ENCODE measurements at places on chromosomes 7 and 10.

- no peak for DNase-seq
Measured at GRCh38 chr7:11835260-11835659, 3.3 kb upstream of the THSD7A start.

- no peak for DNase-seq
Measured at GRCh38 chr7:98400542-98401340, at the start of gene BAIAP2L1. Gene BAIAP2L1, minus strand, starts transcription at chr7:98401090. Its CDS starts 238 bp downstream, at chr7:98400852.

DNA sequence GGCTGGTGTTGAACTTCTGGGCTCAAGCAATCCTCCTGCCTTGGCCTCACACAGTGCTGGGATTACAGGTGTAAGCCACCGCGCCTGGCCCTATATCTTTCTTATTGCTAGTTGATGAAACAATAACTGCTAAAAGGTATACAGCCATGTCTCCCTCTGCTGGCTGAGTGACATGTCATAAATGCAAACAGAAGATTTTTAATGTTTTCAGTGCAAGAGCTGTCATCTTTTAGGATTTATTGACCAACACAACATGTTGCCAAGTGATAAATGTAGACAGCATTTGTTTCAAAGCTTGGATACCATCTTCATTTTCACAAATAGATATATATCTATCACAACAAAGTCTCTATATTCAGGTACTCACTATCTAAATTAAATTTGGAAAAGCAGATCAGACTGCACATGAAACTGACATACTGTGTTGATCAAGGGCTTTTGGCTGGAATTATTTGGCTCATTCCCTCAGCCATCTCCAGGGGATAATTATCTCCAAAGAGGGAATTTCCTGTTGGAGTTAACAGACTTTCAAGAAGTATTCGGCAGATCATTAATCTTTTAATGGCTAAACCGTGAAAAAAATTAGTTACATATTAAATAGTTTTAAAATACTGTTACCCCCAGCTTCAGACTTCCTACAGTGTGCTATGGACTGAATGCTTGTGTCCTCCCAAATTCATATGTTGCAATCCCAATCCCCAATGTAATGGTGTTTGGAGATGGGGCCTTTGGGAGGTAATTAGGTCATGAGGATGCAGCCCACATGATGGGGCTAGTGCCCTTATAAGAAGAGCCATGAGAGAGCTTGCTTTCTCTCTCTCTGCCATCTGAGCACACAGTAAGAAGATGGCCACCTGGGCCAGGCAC, 41.3 kb upstream of the SRPK2 start:
- peak; percentile 38 for DNase-seq

DNA sequence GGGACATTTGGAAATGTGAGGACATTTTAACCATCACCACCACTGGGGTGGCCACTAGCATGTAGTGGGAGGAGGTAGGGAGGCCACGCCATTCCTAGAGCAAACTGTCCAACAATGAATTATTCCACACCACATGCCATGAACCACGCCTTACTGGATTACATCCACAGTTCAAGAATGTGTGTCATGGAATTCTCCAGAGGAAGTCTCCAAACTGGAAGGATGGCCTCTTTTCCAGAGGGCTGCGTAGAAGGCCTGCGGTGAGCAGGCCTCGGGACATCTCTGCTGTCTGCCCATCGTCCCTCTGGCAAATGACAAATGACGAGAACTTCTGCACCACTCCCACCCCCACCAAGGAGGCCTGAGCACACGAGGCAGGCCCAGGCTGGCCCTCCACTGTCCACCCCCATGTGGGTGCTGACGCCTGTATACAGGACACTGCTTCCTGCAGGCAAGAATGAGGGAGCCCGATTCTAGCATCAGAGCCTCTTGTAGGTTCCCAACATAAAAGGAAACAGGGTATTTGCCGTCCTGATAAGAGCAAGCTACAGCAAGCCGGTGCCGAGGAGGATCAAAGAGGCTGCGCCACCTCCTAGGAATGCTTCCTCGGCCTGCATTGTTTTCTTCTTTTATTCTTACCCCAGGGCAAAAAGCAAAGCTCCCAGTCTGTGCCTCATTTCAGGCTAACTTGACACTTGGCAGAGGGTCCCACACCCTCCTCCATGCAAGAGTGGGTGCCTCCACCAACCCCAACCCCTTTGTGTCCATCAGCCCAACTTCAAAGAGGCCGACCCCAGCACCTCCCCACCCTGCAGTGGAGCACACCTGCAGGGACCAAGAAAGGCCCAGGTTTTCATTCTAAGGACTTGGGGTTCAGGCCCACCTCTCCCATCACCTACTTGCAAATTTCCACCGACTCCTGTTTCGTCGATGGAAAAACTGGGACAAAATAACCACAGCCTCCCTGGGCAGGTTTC, 23.9 kb downstream of the TNS3 start:
- peak; percentile 82 for DNase-seq

DNA sequence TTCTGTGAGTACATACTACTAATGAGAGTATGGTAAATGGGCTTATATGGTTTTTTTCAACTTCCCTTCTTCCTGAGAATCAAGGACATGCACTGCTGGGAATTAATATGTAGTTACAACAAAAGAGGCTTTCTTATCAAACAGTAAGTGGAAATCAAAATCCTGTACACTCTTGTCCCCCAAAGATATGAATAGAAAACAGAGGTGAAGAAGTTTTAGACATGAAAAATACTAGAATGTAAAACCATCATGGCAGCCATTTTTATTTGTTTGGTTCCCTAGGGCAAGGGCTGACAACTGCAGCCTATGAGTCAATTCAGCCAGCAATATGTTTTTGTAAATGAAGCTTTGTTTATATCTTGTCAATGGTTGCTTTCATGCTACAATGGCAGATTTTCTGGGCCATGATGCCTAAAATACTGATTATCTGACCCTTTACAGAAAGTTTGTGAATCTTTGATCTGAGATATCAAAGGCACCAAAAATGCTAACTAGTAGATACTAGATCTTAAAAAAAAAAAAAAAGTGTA, 422.4 kb downstream of the PARD3 start:
- no peak for DNase-seq

- DNase-seq: no peak
Measured at GRCh38 chr7:144378651-144379050, 23.4 kb downstream of the ARHGEF5 start.
